Suprapubic skin (tissue), 4 donors: ENCODE measurements at places on chromosomes 5 and 9.

GRCh38 chr5:169796731-169797130 lies 159.7 kb downstream of the DOCK2 start:
- no peak for DNase-seq

- no peak for DNase-seq
These were observed 19.5 kb downstream of the SMC5 start for GRCh38 chr9:70278305-70278704.

DNA sequence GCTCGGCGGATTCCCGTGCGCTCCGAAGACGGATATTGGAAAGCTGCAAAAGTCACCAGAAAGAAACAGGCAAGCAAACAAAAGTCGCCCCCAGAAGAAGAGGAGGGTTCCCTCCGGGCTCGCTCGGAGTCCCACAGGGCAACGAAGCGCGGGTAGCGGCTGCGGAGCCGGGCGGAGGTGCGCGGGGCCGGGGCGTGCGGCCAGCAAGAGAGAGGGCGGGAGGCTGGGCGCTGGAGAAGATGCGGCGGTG lies at the start of gene FBN2:
Gene FBN2, minus strand, starts transcription at position 246 of the 250 bp plus-strand sequence. CDS start 642 bp downstream, outside the sequence.
- DNase-seq, result no peak

- no peak for DNase-seq
These were observed 126.1 kb downstream of the STARD4 start for GRCh38 chr5:111385970-111386831.

- no peak for DNase-seq
These were observed 44.1 kb downstream of the FBXL7 start for GRCh38 chr5:15544039-15544438.

GRCh38 chr9:122138560-122139268 lies 20.9 kb downstream of the NDUFA8 start:
- no peak for DNase-seq

- DNase-seq, result no peak
These were observed 85.6 kb upstream of the CACNA1B start for GRCh38 chr9:137791947-137792346.

DNA sequence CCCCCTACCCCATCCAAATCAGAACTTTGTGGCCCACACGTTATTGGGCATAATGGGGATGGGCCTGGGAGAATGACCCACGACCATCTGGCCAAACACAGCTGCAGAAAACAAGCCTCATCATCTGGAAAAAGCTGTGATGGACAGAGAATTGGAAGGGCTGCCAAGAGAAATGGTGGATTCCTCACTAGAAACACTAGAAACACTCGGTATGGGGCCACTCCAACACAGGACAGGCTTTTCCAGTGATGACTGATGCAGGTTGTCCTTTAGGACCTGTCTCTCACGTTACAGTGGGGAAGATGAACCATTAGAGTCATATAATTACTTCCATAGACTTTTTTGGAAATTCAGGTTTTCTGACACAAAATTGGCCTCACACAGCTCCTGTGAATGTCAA lies 172.4 kb upstream of the TARS1 start:
- DNase-seq, result no peak

GRCh38 chr9:109179801-109180523 lies 12.9 kb upstream of the FRRS1L start:
- no peak for DNase-seq

- DNase-seq, result no peak
These were observed 52.9 kb downstream of the CETN3 start for GRCh38 chr5:90356622-90357021.

- no peak for DNase-seq
These were observed 4.9 kb upstream of the FYB1 start for GRCh38 chr5:39224196-39224761.

DNA sequence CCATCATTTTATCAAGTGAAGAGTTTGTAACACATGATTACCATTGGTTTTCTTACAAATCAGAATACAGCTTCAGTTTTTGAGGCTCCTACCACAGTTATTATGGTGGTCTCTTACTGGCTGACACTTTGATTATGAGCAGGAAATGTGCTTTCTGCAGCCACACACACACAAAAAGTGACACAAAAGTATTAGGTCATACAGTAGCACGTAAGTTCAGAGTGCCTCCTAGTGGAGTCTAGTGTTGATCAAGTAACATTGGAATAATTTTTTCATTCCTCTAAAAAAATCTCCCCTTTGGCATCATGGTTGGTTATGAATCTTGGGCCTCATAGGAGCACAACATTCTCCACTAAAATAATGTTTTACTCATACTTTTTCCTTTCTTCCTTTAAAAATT lies 37.6 kb downstream of the PAM start:
- DNase-seq, result no peak

- no peak for DNase-seq
These were observed 503.2 kb downstream of the GADD45G start for GRCh38 chr9:90107726-90108655.

DNA sequence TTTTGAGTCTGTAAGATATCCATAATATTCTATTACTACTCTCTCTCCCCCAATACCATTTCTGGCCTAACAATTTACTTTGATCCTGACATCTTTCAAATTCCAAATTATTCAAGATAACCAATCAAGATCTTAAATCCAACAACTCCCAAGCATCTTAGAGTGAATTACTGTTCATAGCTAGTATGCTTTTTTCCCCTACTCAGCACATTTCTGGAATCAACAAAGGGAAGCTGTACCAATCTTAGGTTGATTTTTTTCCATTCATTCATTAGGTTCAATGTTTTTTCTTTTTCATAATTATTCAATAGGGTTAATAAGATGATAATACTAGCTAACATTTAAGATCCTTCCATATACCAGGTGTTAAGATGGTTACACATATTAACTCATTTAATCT lies 50.3 kb upstream of the MTMR12 start:
- DNase-seq, result no peak

DNA sequence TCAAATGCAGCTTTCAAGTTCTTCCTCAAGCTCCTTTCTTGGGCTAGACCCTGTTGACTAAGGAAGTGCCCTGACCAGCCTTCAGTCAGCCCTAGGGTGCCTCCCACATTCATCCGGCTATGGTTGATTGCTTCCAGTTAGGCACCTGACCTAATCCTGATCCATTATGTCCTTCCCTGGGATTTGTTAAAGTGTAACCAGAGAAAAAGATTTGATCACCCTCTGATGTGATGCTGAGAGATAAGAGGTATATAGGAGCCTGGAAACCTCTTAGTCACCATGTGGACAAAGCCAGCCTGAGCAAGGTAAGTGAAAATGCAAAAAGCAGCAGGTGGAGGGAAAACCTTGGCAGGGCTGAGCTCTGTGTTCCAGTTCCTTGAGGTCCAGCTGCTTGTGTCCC lies 178.8 kb upstream of the ERCC6L2 start:
- DNase-seq, result no peak

DNA sequence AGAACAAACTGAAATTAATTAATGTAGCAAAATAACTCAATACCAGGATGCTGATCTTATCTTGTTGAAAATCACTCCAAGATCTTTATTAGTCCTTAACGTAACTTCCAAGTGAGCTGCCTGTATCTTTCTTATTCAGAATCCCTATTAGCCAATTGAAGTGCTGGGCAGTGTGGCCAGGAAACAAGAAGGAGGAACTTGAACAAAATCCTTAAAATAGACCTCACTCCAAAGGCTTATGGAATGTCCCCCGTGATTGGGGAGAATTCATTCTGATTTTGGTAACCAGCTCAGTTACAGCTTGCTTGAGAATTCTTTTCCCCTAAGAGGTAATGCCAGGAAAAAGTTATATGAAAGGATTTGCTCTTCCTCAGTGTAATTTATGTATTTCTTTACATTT lies 171.0 kb downstream of the DEPDC1B start:
- DNase-seq, result no peak

DNA sequence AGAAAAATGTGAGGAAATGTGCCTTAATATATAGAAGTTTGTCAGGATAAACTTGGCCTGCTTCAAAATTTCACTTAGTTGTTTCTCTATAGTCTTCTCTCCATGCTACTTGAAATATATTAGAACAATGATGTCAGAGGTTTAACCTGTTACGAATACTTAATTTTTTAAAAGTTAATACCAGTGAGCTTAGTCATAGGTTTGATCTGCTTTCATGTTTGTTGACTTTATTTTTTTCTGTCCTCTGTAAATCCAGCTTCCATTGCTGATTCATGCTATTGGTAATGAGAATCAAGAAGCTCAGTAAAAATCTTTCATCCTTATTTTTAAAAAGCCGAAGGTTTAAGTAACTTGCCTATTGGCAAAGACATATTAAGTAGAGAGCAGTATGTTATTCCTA lies 27.9 kb downstream of the BDP1 start:
- DNase-seq, result no peak

- no peak for DNase-seq
These were observed 667.2 kb downstream of the BRINP1 start for GRCh38 chr9:118701985-118702384.

DNA sequence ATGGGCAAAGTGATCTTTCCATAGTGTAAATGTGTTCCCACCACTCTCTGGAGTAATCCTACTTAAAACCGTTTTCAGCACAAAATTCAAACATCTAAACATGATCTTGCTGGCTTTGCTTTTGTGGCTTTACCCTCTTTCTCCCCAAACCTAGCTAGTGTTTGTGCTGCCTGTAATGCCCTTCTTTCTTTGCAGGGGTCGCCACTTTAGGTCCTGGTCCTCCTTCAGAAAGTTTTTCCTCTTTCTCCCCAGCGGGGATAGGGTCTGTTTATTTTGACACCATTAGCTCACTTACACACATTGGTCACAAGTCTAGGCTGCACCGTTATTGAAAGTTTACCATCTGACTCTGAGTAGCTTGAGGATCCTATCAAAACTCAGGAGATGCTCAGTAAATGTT lies 736 bp upstream of the HSD17B4 start:
- no peak for DNase-seq

DNA sequence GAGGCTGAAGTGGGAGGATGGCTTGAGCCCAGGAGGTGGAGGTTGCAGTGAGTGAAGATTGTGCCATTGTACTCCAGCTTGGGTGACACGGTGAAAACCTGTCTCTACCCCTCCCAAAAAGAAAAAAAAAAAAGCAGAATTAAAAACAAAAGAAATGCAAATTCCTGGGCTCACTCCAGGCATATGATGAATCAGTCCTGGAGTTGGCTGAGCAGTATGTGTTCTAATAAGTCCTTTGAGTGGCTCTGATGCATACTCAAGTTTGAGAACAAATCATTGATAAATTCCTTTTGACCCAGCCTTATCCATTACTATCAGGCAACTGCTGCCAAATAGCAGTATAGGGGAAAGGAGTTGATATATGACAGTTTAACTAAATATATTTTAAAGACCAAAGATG lies 28.3 kb downstream of the UHRF2 start:
- no peak for DNase-seq

DNA sequence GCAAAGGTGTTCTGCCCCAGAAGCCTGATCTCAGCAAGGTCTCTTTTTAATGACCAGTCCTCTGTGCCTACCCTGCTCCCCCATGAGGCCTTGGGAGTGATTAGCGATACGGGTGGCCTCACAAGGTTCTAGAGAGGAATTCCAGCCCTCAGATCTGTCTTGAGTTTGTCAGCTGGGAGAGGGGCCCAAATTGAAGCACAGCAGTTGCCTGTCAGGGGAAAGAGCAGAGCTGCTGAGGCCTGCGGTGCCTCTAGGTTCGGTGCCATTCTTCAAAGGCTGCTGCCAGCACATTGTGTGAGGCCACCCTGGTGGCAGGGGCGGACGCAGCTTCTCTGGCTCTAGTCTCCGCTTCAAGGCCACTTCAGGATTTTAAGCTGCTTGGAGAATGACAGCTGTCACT lies 85.7 kb upstream of the GRIA1 start:
- no peak for DNase-seq

DNA sequence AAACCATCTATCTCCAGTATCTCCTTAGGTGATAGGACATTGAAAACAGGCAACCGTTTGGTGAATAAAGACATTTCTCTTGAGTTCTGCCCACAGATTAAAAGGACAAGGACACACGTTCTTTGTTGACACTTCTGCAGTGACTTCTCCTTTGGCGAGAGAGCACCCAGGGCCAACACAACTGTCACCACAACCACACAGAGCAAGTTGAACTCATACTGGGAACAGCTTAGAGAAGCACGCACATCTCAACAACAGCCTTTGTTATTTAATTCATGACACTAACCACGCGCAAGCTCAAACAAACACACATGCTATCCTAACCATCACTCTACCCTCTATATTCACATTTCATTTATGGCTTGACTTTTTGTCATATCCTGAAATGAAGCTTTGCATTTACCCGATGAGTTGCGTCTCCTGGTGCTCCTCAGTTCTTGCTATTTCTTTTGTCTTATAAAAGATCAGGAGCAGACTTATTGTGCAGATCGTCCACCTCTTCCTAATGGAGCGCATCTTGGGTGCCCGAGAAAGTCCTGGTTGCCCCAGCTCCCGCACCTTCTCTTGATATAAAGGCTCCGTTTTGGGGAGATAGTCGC lies 543 bp downstream of the ST8SIA4 start:
- DNase-seq, result no peak

- DNase-seq, result no peak
These were observed 70.5 kb upstream of the LRRTM2 start for GRCh38 chr5:138945421-138946240.

- DNase-seq, result no peak
These were observed 4.1 kb downstream of the CCDC69 start for GRCh38 chr5:151219789-151220188.

GRCh38 chr5:160675988-160676387 lies 176.0 kb downstream of the ATP10B start:
- DNase-seq, result no peak

GRCh38 chr5:82376307-82376706 lies 98.2 kb upstream of the RPS23 start:
- DNase-seq, result no peak

DNA sequence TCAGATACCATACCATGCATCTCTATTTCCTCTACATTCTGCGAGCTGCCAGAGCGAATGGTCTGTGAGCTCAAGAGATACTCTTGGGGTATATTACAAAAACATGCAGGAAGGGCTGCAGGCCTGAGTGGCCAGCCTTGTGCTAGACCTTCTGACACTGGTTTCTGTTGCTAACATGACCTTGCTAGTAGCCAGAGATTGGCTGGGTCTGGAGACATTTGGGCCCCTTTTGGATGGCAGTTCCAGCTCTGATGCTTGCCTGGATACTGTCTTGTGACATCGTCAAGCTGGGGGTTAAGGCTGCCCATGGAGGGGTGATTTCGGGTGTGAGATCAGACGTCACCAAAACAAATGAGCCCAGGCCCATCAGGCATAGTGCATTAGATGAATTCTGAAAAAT lies 56.1 kb upstream of the FSTL4 start:
- no peak for DNase-seq
